ENCODE measurements at places on chromosomes 5 and 9. TPM values are rescaled to one million over a fixed set of nuclear protein-coding genes. Genes with fewer than 3 reads are reported as not detected.

IL9 gene
- total RNA-seq, result not detected

EGFLAM gene
- not detected for total RNA-seq

C5orf34 gene
- 2.2 TPM for total RNA-seq

CRHBP gene
- not detected for total RNA-seq

TNFSF8 gene
- not detected for total RNA-seq

FOXI1 gene
- total RNA-seq, result not detected

WDR5 gene
- 31.2 TPM for total RNA-seq

EIF4EBP3 gene
- total RNA-seq, result 6.0 TPM

C9orf153 gene
- total RNA-seq, result not detected

PCDHA9 gene
- total RNA-seq, result not detected

RASEF gene
- 8.3 TPM for total RNA-seq

ANGPTL2 gene
- total RNA-seq, result not detected

TENT4A gene
- total RNA-seq, result 11.3 TPM

PARP8 gene
- 9.5 TPM for total RNA-seq

IFNA21 gene
- not detected for total RNA-seq

TDRD7 gene
- 1.9 TPM for total RNA-seq

CDO1 gene
- not detected for total RNA-seq

FOXD4 gene
- total RNA-seq, result 0.21 TPM

LECT2 gene
- not detected for total RNA-seq
